ENCODE measurements at places on chromosomes 13 and 19. TPM values are rescaled to one million over a fixed set of nuclear protein-coding genes. Genes with fewer than 3 reads are reported as not detected.

The KCNN1 gene
- total RNA-seq = not detected

The LMTK3 gene
- total RNA-seq = 4.2 TPM

The TMEM221 gene
- total RNA-seq = 0.52 TPM

- no peak for DNase-seq
These were observed 938.9 kb upstream of the PRR20A start for GRCh38 chr13:56201834-56202233.

- DNase-seq = no peak
These were observed 202.6 kb downstream of the TSHZ3 start for GRCh38 chr19:31146546-31147183.

GRCh38 chr13:114017028-114017630 is 43.3 kb upstream of the C13orf46 start:
- DNase-seq = no peak

DNA sequence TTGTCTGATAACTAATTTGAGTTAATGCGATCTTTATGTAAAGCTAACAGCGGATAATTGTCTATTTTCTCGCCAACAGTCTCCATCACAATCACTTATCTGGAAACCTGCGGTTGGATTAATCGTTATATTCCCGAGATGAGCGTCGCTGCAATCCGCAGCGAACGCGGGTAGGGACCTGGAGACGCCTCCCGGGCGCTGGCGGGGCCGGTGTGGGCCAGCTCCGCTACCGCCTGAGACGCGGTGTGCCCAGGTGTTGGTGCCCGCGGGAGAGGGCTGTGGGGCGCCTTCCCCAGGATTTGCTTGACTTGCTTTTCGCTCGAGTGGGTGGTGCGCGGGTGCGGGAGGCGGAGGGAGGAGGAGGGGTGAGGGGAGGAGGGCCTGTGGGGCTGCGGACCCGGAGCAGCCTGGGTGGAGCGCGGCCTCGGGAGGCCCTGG is 38.3 kb downstream of the SOX1 start:
- DNase-seq = no peak

- no peak for DNase-seq
These were observed 406.8 kb downstream of the KLF5 start for GRCh38 chr13:73465617-73465971.

Data from body of pancreas (tissue), 4 donors.